ENCODE measurements at places on chromosomes 4 and X.
A peak's percentile ranks its signal among the peaks of the same experiment; 100 is the strongest.

DNA sequence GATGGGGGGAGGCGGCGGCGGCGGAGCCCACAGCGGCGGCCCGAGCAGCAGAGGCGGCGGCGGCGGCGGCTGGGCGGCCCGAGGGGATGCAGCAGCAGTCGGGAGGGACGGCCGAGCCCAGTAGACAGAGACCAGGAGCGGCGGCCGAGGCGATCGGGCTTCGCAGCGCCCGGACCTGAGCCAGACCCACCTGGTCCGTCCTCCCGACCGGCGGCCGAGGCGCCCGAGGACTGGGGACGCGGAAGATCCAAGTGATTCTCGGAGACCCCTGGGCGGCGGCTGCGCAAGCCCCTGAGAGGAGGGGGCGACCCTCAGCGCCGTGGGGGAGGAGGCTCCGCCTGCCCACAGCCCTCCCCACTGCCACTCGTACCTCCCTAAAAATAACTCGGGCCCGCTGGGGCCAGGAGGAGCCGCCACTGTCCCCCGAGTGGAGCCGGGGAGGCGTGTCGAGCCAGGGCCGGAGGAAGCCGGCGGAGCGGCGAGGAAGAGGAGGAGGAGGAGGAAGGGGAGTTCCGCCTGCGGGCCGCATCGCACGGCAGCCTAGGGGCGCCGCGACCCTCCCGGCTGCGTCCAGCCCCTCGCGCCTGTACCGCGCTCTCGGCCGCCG is 608 bp downstream of the RAPGEF2 start:
- DNase-seq, result peak; percentile 44

DNA sequence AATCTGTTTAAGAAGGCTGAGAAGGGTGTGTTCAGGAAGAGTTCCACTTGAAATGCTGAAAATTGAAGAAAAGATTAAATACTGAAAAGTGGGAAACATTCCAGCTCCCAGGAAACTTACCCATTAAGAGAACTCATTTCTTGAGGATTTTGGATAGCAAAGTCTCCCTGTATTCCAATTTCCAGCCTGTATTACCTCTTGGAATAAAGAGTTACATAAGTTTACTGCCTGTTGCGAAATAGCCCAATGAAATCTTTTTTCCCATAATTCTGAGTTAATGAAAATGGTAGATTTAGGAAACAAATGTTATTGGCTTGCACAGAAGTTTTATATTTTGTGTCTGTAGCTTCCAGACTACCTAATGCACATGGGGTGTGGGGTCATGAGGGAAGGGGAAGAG is 12.0 kb downstream of the NHSL2 start:
- no peak for DNase-seq

DNA sequence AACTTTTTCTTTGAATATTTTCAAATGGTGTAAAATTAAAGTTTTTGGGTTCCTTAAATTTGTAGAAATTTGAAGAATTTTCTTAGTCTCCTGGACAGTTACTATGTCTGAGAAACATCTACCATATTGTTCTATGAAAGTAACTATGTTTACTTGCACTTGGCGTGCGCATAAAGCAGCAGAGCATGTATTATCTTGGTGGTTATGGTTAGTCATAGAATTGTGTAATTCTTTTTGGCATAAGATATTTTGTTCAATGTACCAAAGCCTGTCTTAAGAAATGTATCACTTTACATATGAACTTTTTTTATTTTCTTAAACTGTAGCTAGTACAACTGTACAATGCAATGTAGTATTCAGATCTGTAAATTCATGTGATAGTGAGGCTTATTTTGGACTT is 49.2 kb downstream of the CDS1 start:
- DNase-seq, result no peak

GRCh38 chrX:13605611-13606010 is 36.2 kb downstream of the EGFL6 start:
- no peak for DNase-seq

- peak; percentile 65 for DNase-seq
Measured at GRCh38 chr4:122827879-122828601, 1.4 kb downstream of the FGF2 start.

GRCh38 chrX:16239211-16239610 is 71.9 kb downstream of the MAGEB17 start:
- DNase-seq, result no peak

- DNase-seq, result no peak
Measured at GRCh38 chrX:23389196-23389792, 54.6 kb downstream of the PTCHD1 start.

- no peak for DNase-seq
Measured at GRCh38 chrX:44989995-44990770, 117.2 kb downstream of the KDM6A start.

DNA sequence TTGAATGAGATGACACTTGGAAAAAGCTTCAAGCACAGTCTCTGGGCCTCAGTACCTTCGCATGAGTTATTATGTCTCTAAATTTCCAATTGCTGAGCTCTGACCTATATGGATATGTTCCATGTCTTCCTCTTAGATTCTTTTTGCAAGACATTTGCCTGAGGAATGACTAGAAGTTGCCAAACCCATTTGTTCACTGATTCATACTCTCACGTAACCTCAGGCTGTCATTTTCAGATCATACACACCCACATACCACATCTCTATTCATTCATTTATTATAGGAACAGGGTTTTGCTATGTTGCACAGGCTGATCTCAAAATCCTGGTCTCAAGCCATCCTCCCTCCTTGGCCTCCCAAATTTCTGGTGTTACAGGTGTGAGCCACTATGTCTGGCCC is 2137.1 kb upstream of the TENM3 start:
- no peak for DNase-seq

DNA sequence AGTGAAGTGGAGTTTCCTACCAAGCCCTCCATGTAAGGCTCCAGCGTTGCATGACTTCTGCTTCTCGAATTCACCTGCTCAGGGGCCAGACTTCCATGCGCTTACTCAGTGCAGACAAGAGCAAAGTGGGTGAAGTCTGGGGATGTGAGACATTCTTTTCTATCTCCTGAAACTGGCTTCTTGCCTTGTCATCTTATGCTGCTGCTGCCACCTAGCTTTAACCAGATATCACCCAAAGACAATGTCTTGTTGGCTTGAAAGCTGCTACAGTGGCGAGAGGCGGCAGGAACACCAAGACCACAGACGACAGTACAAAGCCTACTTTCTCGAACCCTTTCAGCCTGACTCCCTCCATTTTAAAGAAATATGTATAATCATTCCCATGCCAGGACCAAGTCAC is 103.6 kb upstream of the ADGRG2 start:
- DNase-seq, result no peak

- no peak for DNase-seq
Measured at GRCh38 chrX:133649651-133650050, 234.4 kb upstream of the GPC4 start.

- DNase-seq, result no peak
Measured at GRCh38 chr4:107647591-107647990, 72.4 kb downstream of the PAPSS1 start.

DNA sequence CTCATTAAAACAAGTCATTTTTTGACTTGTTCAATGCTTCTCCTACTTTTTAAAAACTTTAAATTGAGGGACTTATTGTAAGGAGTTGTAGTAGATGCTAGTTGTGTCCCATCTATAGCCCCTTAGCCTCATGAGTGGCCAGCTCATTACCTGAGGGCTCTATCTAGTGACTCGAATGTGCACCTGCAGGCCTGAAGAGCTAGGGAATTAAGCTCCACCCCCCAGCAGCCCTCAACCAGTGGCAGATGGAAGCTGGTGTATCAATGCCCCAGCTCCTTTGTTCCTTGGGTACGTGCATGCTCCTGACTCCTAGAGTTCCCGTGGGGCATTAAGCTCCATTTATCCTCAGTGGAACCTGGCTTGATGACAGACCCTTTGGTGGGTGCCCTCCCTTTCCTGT is 146.7 kb upstream of the FAM9B start:
- no peak for DNase-seq

GRCh38 chrX:149837639-149838038 is 43.3 kb upstream of the MAGEA8 start:
- no peak for DNase-seq

DNA sequence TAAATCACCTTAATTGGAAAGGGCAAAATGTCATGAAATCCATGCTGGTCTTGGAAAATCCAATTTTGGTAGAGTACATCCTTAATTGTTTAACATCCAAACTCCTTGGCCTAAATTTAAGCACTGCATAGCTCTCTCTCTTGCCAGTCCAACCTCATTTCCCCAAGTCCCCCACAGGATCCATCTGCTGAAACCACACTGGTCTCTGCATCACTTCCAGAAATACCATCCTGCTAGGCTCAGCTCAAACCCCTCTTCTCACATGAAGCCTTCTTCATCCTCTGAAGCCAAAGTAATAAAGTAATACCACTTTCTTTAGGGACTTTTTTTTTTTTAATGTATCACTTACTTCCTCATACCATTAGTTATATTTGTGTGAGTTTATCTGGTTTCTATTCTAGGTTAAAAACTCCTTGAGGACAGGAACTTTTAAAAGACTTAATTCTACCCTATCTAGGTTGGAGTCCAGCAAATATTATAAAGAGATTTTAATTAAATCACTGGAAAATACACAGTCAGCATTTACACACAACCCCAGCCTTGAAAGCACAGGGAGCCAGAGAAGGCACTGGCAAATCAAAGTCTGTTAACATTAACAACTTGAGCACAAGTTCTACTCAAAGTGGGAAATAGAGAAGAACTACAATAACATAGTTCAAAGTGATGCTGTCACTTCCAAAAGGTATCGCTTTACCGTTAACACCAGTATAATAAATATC is 16.7 kb upstream of the KLF3 start:
- no peak for DNase-seq

DNA sequence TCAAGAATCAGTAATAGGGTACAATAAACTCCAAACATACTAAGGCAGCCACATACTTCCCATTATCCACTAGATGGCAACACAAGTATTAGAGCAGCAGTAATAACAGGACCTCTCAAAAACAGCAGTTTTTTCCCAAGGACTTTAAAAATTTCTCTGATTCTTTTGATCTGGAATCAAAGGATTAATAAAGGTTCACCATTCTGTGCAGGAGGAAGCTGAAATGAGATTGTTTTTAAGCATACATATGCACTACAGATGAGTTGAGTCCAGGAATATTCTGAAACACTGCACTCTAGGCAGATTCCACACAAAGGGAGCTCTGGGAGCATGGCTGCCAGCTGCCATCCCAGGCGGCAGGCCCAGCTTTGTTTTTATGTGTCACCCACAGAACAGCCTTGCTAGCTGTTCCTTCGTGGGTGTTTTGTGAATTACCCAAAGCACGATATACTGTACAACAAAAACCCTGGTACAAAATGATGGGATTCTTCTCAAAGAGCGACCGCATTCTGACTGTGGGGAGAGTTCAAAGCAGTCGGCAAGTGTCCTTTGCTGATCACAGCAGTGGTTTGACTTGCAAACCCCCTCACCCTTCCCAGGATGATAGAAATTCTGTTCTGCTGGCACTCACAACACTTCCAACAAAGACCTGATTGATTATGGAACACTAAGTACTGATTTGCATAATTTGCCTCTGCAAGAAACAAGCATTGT is 61.0 kb downstream of the STX18 start:
- DNase-seq, result no peak

DNA sequence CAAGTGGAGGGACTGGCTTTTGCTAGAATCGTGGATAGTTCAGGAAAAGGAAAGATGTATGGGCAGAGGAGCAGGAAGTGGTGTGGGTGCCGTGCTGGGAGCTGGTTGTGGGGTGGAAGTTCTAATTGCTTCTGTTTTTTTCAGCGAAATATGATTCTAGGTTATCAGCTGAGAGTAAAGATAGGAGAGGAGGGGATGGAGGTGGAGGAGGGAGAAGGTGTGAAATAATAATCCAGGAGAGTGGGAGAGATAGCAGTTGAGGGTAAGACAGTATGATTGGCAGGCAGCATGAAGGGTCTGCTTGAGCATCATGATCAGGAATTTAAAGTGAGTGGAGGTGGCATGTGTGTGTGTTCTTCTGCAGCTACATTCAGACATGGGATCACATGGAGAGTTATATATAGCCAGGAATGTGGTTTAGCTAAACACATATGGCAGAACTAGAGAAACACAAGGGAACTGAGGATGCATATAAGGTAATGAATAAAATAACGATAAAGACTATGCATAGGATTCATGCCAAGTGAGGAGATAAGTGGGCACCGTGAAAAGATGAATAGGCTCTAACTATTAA is 133.7 kb downstream of the ANK2 start:
- DNase-seq, result no peak

GRCh38 chr4:5164221-5164912 is 113.1 kb downstream of the STK32B start:
- DNase-seq, result no peak

- no peak for DNase-seq
Measured at GRCh38 chr4:3514806-3515501, 17.3 kb downstream of the LRPAP1 start.

- DNase-seq, result no peak
Measured at GRCh38 chrX:96791559-96791958, 92.1 kb upstream of the RPA4 start.

- DNase-seq, result no peak
Measured at GRCh38 chr4:65170768-65171514, 499.3 kb downstream of the EPHA5 start.

- no peak for DNase-seq
Measured at GRCh38 chr4:88008743-88009171, 1.3 kb downstream of the PKD2 start.

DNA sequence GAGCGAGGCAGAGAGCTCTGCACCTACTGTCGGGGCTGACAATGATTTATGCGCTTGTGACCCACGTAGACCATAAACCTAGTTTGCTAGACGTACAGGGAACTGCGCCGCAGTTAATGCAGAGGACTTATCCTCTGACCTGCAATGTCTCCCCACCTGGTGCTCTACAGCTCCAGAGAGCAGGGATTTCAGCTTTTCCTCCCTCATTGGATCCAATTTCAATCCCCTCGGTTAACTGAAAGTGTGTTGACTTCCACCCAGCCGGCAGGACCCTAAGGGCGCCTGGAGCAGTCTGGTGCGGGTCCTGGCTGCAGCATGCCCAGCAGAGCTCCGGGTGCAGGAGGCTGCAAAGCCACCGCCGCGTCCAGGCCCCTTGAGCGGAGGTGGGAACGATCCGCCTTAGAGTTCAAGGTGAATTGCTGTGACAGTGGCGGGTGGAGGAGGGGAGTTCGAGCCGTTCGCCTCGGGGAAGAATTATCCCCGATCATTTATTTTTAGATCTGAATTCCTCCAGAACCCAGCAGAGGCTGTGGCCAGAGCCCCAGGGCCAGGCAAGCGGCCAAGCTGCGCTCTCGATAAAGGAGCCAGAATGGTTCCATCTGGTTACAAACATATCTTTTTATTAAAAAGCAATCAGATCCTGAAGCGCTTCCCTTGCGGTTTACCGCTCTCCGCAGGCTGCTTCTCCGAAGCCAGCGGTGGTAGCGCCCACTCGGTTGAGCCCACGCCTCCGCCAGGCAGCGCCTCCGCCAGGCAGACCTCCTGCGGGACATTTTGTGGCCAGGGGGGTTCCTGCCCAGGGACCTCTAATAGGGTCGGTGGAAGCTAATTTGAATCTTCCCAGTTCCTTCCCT is 66.0 kb downstream of the FBXO8 start:
- DNase-seq, result no peak

DNA sequence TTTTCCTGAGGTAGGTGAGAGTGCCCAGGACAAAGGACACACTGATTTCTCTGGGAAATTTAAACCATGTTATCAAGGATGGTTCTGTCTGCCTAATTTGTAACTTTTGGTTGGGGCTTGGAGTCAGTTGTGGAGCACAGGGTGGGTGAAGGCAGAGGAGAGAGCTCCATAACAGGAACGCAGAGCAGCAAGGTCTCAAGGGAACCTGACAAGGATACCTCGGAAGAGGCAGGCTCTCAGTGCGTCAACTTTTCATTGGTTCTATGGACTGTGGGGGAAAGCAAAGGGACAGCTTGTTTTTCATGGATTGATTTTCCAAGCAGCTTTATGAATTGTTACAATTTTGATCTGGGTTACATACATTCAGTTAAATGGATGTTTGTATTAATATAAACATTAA is 110.4 kb downstream of the SLIT2 start:
- DNase-seq, result no peak

- DNase-seq, result no peak
Measured at GRCh38 chr4:8019396-8020365, 80.0 kb upstream of the AFAP1 start.
